Stimulated activated CD8-positive, alpha-beta memory T cell treated with anti-CD3 and anti-CD28 coated beads, Interleukin-7, amount 100 ng/mL, for 4 hours (primary cell): ENCODE measurements at places on chromosomes 5 and 9.
A peak's percentile ranks its signal among the peaks of the same experiment; 100 is the strongest.

DNA sequence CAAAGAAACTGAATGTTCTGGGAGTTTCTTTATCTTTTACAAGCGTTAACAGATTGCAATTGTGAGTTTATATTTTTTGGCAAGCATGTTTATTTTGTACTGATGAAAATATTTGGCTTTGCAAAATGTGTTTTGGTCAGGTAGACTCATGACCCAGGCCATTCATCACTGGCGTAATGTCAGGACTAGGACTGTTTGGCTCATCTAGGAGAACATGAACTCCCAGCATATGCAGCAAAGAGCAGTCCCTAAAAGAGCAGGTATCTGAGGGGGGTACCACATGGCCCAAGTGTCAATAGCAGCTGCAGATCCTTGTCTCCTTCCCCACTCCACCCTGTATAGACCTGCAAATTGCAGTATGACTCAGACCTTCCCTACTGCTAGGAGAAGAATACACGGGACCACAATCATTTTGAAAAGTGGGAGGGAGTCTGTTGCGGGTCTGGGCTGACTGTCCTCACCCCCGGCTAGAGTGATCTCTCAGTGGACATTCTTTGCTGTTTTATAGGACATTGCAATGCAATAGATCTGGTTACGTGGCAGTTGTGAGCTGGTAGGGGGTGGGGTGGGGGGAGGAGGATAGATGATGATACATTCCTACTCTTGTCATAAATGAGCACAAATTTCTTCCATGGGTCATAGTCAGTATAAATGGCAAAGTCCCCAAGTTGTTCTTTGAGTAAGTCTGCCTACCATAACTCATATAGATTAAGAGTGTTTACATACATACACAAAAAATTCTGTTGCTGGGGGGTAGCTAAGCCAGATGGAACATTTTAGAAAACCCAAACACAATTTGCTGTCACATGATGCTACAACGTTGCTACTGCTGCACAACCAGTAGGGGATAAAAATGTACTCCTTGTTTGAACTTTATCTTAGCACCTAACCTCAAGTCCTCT is 20.8 kb upstream of the SNCAIP start:
- no peak for DNase-seq

- DNase-seq = no peak
These were observed 16.4 kb downstream of the JADE2 start for GRCh38 chr5:134541736-134542376.

DNA sequence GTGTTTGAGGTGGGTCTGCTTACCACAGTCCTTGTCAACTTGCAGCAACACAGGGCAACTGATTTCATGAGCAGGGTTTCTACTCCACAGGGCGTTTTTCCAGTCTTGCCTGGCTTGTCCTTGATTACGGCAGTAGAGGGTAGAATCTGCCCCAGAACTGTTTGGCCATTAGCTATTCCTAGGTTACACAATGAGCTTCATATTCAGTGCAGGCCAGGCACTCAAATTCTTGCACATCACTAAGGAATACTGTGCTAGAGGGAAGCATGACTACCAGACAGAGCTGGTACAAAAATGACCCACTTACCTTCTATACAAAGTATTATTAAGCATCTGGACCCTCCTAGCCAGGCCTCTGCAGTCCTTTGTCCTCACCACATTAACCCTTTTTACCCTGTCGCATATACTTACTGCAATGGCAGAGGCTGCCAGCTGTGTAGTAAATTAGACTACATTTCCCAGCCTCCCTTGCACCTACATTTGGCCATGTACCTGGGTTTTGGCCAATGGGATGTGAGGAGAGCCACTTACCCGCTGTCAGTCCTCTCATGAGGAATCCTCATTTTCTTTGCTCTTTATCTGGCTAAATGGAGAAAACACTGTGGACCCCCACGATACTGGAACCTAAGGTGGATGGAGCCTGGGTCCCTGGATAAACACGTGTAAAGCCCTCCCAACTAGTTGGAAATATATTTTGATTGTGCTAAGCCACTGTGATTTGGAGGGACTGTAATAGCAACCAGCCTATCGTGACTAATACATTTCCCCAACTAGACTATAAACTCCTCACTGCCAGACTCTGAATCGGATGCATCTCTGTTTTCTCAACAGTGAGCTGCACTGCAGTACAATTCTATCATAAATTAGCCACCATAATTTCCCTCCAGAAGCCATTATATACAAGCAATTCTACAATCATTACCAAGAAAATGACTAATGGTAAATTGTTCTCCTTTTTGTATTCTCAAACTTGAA is 218.7 kb downstream of the GLIS3 start:
- no peak for DNase-seq

DNA sequence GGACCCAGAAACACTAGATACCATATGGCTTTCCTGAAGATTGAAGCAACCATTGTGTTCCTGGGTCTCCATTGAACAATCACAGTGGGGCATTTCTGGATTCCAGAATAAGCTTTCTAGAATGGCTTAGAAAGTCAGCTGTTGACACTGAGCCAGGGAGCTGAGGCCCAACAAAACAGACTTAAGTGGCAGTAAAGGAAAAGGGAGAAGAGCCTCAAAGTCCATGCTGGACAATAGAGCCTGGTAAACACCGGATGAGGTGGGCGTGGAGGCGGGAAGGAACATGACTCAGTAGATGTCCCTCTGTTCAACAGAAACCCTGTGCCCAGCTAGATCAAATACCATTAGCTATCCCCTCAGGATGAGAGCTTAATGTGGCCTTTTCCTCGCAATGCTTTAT is 14.8 kb downstream of the SPARC start:
- DNase-seq = no peak

DNA sequence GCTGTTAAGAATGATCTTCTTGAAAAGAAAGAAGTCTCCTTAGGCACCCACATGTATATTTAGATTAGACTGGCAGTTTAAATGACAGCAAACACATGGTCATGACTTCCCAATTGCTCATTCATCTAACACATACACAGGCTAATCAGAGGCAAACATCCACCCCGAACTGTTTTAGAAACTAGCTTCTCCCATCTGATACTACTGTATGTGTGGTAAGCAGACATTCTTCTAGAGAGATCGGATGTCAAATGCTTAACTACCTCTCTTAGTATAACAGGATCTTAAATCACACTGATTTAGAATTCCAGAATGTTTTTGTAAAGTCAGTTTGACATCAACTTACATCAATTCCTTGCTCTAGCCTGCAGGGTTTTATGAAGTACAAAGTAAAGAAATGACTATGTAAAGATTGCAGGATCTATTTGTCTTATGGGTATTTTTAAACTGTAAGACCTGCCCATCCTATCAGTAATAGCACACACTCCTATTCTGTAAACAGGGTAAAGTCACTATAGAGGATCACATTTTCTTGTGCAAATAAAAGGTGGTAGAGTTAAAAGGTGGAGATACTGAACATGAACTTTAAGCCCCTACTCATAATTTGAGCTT is 239.7 kb downstream of the MLLT3 start:
- DNase-seq = no peak

DNA sequence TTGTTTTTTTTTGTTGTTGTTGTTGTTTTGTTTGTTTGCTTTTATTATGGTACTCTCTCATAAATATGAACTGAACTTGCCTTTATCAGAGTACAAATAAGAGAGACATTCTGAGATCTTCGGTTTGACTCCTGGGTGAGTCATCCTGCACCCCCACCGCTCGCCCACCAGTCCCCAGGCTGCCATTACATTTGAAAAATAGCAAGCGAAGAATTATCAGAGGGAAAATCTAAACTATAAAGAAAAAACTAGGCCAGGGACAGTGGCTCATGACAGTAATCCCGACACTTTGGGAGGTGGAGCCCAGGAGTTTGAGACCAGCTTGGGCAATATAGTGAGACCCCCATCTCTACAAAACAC is 122.1 kb upstream of the MAP3K1 start:
- peak; percentile 33 for DNase-seq

- DNase-seq = no peak
These were observed 51.0 kb upstream of the RNU6ATAC start for GRCh38 chr9:134215420-134215698.

DNA sequence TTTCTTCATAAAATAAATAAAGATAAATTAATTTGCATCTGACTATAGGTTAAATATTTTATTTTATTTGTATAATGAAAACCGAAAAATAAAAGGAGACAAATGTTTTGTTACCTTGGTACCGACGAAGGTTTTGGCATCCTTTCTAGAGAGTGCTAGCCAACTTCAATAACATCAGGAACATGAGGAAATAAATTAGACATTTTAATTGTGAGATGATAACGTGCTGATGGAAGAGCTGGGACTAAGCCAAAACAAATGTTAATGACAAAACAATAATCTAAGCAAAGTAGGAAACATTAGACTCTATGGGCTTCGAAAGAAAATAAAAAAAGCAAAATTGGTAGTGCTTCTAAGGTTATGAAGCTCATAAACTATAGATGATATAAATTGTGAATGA is 201.0 kb downstream of the IRX2 start:
- no peak for DNase-seq
